ENCODE measurements at places on chromosomes 7 and 10. TPM values are rescaled to one million over a fixed set of nuclear protein-coding genes. Genes with fewer than 3 reads are reported as not detected.

The PTPRZ1 gene
- 0.46 TPM for total RNA-seq

The SLC13A1 gene
- total RNA-seq, result not detected

The CDK1 gene
- 18.5 TPM for total RNA-seq

The TNKS2 gene
- total RNA-seq, result 69.8 TPM

The TMEM139 gene
- total RNA-seq, result 0.23 TPM
